ENCODE measurements at places on chromosomes 5 and 9.

DNA sequence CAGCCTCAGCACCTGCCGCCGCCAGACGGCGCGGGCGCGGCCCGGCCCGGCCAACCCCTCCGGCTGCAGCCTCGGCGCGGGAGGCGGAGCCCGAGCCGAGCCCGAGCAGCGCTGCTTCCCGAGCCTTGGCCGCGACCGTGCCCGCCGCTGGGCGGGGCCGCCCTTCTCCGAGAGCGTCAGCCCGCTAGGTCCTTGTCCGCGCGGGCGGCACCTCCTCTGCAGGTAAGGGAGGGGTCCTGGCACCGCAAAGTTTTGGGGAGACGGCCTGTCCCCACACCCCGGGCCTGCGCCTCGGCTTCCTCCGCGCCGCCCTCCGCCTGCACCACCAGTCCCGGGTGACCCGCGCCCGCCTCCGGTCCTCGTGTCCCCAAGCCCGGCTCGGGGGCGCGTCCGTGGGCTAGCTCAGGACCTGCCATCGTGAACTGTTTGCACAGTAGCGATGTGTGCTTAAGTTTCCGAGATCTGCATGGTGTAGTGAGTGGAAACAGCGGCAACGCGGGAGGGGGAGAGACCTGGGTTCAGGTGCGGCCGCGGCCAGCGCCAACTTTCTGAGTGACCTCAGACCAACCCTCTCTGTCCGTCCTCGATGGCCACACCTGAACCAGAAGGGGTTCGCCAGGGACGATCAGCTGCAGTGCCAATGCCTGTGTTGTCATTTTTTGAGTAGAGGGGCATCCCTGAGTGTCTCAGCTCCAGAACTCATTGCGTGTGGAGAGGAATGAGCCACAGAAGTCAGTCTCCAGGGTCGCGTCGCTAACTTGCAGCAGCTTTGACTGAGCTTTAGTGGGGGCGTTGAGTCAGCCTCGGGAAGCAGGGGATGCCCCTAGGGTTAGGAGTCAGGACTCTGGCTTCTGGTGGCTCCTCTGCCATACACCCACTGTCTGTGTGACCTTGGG, at the start of gene FRMPD1:
Gene FRMPD1, plus strand, starts transcription at position 82 of the 896 bp plus-strand sequence. CDS start 41,688 bp downstream, outside the sequence.
- peak; percentile 93 for ATAC-seq

DNA sequence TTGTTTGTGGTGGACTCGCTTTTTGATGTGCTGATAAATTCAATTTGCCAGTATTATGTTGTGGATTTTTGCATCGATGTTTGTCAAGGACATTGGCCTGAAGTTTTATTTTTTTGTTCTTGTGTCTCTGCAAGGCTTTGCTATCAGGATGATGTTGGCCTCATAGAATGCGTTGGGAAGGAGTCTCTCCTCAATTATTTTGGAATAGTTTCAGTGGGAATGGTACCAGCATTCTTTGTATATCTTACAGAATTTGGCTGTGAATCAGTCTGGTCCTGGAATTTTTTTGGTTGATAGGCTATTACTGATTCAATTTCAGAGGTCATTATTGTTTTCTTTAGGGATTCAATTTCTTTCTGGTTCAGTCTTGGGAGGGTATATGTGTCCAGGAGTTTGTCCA, 141.4 kb upstream of the RGS7BP start:
- no peak for ATAC-seq

DNA sequence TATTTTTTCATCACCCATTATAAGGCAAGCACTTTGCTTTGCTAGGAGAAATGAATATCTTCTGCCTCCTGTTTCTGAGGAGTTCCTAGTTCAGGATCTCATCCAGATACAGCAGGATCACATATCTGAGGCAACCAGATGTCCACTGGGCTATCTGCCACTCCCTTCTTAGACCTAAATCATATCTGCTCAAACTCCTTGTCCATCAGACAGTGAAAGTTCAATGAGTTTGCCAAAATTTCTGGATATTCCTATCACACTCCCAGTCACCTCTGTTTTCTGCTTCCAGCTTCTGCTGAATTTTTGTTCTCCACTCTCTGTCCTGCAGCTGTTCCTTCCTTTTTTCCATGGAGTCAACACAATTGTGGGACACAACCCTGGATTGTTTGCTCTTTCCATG, 54.2 kb upstream of the BASP1 start:
- no peak for ATAC-seq

DNA sequence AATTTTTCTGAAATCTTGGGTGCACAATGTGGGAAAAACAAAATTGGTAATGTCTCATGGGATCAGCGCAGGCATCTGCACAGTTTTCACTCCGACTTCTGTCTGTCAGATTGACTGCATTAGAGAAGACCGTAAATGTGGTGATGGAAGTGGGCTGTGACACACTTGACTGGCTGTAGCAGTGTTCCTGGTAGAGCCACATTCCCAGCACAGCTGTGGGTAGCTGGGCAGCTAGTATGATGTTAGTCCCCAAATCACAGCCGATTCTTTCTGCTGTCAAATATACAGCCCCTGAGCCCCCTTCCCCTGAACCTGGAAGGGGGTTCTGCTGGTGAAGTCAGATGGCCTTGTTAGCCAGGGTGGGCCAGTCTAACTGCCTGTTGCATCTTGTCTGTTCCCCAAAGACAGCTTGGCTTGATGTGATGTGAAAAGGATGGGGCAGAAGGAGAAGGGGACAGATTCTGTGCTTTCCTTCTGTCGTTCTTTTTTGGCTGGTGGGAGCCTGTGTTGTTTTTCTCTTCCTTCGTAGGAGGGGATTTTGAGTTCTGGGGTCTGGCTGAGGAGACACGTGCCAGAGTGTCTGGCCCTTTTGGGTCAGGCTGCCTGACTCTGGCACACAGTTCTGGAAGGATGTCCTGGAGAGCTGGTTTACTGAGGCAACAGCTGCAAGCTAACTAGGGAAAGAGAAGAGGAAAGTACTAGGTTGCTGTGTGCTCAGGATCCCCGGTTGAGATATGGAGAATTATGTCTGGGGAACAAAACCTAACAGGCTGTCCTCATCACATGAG, 66.4 kb upstream of the SPRY4 start:
- ATAC-seq = no peak

- ATAC-seq = no peak
These were observed 59.4 kb upstream of the NEK6 start for GRCh38 chr9:124198331-124198730.

DNA sequence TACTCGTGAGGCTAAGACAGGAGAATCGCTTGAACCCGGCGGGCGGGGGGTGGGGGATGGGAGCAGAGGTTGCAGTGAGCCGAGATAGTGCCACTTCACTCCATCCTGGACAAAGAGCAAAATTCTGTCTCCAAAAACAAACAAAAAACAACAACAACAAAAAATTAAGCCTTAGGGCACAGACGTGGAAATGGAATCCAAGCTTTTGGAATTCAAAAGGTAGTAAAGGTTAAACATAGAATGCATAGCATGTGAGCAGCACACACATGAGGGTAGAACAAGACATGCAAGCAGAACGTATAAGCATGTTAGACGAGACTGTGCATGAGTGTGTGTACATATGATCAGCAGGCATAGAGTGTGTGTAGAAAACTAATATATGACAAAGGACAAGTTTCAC, 68.0 kb downstream of the PTBP3 start:
- ATAC-seq = no peak
